Activated naive CD8-positive, alpha-beta T cell treated with anti-CD3 and anti-CD28 coated beads, Interleukin-2, amount 50 U/mL, for 24 hours (primary cell): ENCODE measurements at places on chromosomes 4 and X.

GRCh38 chr4:71604785-71605184 lies 179.1 kb downstream of the GC start:
- no peak for DNase-seq

DNA sequence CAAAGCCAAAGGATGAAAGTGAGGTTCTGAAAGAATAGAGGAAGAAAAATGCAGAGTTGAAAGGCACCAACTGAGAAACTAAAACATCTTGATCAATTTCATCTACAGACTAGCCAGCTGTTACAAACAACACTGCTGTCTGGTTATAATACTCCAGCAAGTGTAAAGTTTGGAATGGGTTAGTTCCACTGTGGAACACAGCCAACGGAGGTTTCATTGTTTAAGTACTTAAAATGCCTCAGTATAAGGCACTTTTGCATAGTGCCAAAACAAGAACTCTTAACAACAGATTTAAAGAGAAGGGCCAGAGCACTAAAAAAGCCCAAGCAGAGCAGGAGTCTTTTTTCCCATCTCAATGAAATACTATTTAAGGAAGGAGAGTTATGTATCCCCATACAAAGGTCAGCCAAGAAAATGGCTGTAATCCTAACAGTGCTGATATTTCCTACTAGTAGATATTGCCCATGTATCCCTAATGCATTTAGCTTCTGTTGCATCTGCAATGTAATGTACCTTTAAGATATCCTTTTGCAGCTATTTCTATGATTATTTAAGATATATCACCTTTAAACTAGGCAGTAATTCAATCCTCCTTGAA lies 16.5 kb downstream of the ACSL4 start:
- no peak for DNase-seq

DNA sequence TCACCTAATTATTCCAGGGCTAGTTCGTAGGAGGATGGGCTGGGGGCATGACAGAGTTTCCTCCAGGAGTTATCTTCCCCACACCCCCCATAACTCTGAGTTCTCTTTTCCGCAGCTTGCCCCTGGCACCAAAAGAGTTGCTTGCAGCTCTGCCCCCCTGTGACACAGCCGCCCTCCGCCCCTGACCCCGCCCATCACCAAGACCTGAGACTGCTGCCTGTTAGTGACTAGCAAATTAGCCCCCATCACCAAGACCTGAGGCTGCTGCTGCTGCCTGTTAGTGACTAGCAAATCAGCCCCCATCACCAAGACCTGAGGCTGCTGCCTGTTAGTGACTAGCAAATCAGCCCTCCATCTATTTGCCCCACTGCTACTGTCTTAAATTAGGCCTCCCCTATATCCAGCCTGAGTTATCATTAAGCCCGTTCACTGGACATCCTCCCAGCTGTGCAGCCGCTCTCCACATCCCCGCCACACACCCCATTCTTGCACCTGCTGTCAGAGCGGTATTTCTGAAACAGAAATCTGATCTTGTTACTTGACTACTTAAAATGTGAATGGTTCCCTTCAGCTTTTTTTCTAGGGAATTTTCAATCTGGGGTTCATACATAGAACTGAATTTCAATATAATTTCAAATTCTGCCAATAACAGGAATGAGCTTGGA lies 1.5 kb upstream of the PAPSS1 start:
- peak; percentile 58 for DNase-seq

DNA sequence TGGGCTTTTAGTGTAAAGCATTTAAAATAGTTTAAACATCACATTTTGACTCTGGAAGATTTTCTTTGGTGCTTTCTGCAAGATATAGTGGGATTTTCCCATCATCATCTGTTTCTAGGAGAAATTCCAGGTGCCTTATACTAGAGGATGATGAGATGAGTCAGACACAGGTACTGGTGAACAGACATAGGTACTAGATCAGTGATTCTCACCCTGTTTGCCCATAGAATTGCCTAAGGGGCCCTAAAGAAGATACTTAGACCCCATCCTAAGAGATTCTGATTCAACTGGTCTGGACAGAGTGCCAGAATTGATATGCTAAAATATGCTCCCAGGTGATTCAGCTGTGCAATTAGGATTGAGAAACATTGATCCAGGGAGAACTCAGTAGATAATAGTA lies 9.7 kb downstream of the TSPAN7 start:
- DNase-seq, result no peak

- DNase-seq, result no peak
Observed at GRCh38 chr4:151627491-151627890, 133.3 kb downstream of the GATB start.

- DNase-seq, result no peak
Observed at GRCh38 chrX:109327251-109327650, 154.6 kb downstream of the GUCY2F start.

DNA sequence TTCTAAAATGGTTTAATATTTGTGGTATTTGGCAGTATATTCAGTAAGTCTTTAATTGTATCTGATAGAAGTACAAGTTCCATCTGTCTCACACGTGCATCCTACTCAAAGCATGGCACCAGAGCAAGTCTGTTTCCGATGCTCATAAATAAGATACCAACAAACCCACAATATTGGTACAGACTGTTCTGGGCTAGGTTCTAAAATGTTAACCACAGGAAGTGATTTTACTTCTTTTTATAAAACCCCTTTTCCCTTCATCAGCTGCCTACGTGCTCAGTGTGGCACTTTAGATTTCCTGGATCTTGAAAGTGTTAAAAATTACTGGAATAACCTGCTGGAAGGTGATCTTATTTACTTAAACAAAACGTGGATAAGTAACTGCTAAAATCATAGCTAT lies 165.1 kb downstream of the CFAP299 start:
- DNase-seq, result no peak

DNA sequence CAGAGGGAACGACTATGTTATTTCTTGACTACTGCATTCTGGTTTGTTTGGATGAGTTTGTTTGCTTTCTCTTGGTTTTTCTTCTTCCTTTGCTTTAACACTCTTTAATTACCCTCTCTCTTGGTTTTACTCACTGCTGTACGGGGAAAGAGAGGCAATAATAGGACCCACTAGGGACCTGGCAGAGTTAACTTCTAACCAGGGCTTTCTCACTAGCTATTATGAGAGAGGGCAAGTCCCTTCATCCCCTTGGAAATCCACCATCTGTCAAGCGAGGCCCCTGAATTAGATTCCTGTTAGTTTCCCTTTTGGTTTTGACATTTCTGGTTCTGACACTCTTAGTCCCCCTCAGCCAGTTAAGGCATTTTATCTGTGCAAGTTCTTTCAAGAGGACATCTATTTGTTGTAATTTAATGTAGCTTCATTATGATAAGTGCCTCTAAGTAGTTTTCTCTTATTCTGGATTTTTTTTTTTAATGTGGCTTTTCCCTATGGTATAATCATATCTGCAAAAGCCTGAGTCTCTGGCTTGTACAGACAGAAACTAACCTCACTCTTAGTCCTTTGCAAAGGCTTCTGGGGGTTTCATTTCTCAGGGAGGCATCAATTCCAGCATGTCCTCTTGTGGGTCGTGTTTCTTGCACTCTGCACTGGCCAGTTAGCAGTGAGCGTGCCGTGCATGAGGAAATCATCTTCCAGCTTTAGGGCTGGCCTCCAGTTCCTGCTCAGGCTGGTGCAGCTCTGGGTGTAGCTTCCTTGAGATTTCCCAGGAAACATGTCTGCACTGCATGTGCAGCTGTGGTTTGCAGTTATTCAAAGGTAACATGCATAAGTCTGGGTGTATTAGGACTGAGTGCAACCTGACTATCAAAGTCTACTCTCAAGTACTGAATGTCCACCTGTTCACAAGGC lies 221.3 kb downstream of the STIM2 start:
- DNase-seq, result no peak
